ENCODE measurements at places on chromosomes 2 and 18.

GRCh38 chr2:240424341-240425235 is 10.9 kb upstream of the GPC1 start:
- DNase-seq = no peak

DNA sequence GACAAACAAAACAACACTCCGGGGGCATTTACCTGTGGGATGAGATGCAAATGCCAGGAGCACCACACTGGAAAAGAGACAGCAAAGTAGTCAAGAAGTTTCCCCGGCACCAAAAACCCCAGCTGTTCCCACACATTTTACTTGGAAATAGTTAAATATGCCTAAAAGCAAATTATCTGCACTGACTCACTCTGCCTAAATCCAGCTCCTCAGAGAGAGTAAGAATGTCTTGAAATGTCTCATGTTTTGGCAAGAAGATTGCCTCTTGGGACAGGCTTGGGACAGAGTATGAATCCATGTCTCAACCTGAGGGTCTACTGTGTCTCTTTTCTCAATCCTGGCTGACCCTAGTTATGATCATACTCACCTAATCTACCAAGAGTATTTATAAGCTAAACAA is 87.5 kb upstream of the RIOK3 start:
- no peak for DNase-seq

- DNase-seq = no peak
Observed at GRCh38 chr2:55150834-55151233, 81.3 kb downstream of the CLHC1 start.

DNA sequence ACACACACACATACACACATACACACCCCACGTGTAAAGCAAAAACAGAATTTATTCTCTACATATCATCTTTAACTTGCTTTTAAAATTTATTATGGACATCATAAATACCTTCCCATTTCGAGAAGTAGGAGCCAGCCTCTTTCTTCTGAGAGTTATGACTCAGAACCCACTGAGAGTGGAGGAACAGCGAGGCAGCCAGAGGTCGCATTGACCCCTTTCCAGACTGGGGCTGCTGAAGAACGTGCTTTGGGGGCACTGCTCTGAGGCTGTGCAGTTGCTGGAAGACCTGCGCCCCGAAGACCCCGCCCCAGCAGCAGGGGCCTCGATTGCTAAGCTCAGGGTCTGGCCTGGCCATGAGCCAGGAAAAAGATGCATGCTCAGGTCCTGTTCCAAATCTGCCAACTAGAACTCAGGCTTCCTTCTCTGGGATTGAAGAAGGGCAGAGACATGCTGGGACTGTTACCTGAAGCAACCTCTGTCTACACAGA is 133.8 kb upstream of the TWIST2 start:
- DNase-seq = no peak

DNA sequence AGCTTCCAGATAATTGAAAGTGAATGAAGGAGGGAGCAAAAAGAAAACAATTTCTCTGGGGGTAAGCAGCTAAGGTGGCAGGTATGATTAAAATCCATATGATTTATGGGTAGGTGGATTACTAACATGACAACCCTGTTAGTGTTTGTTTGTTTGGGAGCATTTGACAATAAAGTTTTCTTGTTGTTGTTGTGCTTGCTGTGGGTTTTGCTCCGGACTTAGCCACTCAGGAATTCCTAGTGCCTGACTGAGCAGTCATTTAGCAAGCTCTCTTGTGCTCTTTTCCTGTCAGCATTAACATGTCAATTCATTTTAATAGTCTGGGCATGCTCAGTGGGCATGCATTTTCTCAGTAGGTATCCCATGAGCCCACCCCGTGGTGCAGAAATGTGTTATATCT is 674.8 kb upstream of the ZEB2 start:
- DNase-seq = no peak

- DNase-seq = no peak
Observed at GRCh38 chr2:25481381-25482300, 139.9 kb upstream of the DNMT3A start.

DNA sequence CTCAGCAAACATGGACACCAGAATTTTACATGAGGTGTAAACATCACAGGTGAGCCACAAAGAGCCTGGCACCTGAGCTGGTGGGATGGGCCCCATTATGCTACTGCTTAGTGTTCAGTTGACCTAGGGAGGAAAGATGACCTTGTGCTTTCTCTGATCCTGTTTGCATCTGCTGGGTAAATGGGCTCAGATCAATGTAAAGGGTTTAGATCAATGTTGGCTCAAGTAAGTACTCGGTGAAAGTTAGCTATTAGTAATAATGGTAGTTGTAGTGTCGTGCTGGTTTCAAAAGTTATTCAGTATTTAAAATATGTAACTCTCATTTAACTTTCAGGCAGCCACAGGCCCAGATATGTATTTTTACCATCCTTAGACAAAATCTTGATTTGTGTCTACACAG is 19.8 kb downstream of the ABHD3 start:
- no peak for DNase-seq

DNA sequence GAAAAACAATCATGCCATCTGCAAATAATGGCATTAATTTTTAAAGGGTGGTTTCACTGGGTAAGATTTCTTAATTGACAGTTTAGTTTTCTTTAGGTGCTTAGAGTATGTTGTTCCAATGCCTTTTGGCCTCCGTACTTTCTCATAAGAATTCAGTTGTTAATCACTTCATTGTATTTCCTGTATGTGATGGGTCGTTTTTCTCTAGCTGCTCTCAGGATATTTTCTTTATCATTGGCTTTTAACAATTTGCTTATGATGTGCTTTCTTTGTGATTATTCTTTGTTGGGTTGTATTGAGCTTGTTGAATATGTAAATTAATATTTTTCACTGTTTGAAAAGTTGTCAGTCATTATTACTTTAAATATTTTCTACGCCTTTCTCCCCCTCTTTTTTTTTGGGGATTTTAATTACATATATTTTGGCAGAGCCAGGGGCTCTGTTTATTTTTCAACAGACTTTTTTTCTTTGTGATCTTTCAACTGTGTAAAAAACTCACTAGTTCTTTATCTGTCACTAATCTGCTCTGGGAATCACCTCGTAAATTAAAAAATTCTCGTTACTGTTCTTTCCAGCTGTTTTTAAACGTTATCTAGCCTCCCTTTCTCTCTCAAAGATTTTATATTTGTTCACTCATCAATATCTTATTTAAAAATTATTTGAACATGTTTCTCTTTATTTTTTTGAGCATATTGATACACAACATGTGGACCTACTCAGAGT is 56.2 kb upstream of the IL1R1 start:
- DNase-seq = no peak

DNA sequence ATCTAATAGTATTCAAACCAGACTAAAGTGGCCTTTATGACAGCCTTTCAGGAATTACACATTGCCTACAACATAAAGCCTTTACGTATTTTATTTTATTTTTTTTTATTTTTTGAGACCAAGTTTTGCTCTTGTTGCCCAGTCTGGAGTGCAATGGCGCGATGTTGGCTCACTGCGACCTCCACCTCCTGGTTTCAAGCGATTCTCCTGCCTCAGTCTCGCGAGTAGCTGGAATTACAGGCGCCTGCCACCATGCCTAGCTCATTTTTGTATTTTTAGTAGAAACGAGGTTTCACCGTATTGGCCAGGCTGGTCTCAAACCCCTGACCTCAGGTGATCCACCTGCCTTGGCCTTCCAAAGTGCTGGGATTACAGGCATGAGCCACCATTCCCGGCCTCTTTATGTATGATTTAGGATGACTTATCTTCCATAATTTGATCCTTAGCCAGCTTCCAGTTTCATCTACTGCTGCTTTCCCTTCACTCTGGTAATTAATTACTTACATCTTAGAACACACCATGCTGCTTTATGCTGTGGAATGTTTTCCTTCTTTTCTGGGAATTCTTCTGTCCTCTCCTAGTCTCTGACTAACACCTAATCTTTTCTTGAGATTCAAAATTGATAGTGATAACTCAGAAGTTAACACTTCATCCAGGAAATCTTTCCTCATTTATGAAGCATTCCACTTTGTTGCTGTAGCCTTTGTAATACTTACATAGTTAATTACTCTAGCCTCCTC is 2.6 kb downstream of the USP14 start:
- DNase-seq = no peak

DNA sequence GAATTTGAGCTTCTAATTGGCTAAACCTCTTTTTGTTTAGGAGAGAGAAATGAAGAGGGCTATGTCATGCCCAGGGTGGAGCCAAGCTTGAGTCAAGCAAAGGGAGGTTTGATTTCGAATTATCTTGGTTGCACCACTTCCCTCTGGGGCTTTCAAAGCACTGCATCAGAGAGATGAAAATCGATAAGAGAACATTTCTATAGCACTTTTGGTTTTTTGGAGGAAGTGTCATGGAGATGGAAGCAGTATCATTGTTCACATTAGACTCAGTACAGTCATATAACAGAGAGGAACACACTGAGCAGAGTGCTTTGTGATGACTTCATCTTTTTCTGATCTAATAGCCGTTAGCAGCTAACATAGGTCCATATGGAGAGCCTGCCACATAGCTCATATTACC is 120.3 kb upstream of the UXS1 start:
- no peak for DNase-seq

DNA sequence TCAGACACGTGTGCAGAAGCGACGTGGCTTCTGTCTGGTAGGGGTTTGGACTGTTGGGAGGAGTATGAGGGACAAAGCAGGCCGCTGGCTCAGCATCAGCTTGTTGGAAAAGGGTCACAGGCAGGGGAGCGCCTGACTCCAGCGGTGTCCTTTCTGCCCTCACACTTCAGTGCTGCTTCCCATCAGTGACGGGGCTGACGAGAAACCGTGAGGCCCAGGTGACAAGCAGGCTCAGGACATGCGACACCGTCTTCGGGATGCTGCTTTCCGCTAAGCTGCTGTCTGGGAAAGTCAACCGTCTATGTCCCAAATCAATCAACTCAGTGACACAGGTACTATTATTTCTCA is 90.5 kb downstream of the USP40 start:
- DNase-seq = no peak

- DNase-seq = no peak
Observed at GRCh38 chr2:111054791-111055691, 65.7 kb upstream of the BCL2L11 start.

DNA sequence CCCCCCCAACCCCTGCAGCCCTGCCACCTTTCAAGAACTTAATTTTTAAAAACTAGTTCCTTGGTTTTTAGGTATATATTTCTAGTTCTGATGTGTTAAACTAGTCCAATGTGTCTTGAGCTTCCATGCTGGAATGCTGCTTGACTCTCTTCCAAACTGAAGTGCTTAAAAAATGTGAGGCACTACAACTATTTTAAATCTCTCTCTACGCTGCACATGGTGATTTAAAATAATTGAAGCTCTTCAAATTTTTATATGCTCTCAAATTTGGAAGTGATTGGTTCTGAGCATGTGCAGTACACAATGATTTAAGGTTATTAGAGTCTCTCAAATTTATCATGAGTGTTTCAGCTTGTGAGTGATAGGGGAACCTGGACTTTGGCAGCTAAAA is 192.6 kb upstream of the ZEB2 start:
- no peak for DNase-seq

GRCh38 chr2:215423928-215424540 is 11.8 kb downstream of the FN1 start:
- DNase-seq = no peak

DNA sequence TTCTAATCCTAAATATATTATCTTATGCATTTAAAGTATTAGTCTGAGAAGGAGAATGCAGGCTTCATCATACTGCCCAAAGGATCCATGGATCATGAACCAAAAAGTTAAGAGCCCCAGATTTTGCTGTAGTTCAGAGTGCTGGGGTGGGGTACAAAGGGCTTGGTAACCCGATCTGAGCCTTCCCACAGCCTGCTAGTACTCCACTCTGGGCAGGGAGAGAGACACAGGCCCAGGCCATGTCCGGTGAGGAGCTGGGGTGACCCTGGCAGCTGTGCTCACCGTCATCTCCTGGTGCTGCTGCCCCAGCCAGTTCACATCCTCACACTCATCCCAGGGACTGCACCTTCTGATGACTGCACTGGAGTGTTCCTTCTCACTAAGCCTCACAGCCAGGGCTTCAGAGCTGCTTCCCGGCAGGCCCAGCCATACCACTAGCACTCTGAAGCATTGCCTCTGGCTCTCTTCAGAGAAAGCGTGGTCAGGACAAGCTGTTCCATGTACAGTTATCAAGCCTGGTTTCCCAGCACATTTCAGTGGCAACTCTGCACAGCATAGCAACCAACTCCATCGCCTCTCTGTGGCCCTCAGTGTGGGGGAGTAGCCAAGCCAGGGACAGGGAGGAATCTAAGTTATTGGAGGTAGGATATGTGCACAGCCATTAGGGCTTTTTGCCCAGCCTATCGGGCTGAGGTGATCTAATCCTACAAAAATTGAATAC is 189.0 kb upstream of the CTAGE1 start:
- DNase-seq = no peak

GRCh38 chr2:207812726-207813080 is 43.0 kb upstream of the FZD5 start:
- no peak for DNase-seq

GRCh38 chr2:231621051-231621879 is 28.6 kb downstream of the TEX44 start:
- DNase-seq = peak; percentile 81

DNA sequence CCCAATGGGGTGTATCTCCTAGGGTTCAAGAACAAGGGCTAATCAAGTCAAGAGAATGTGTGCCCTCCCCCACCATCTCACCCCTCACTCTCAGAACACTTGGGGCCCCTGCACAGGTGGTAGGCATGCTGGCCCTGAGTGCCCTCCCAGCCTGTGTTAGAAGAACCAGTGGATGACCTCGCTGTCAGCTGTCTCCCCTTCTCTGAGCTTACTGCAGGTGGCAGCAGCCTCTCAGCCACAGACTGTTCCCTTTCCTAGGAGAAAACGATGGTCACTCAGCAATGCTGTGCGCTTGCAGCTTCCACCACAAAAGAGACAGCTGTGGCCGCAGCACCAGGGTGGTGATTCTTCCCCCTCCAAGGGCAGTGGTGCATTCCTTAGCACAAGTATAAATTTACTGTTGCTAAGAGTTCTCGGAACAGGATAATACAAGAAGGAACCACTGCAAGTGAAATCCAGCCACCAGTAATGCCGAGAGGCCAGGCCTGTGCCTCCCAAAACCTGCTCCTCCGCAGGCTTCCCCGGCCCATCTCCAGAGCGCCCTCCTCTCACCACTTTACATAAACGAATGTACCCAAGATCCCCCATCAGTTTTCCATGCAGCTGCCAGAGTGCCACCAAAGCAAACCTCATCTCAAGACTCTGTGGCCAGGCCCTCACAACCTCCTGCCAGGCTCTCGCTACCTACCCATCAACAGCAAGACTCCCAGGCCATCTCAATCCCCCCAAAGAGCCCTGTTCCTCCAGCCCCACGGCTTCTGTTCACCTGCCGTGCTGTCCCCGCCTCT is 935 bp upstream of the RAMP1 start:
- peak; percentile 87 for DNase-seq

GRCh38 chr2:162084536-162084935 is 10.5 kb upstream of the DPP4 start:
- DNase-seq = no peak

DNA sequence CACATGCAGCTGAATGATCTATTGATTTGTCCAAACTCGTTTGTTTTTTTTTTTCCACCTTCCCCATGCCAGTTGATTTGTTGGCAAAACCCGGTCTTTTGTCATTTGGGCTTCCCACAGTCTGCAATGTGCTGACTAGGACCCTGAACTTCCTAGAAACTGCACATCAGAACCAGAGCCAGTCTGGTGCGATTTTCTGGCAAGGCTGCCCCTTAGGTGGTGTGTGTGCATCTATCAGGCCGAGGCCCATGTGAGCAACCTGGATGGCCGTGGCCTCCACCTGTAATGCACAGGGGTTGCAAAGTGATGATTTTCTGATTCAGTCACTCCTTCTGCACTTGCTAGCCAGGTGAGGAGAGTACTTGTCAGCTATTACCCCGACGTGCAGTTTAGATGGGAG is 47.8 kb downstream of the NCK2 start:
- no peak for DNase-seq

GRCh38 chr2:71190656-71191569 is 36.0 kb downstream of the PAIP2B start:
- peak; percentile 33 for DNase-seq

All from femur (tissue), 1 donor.